ENCODE measurements at places on chromosomes 6 and 20. TPM values are rescaled to one million over a fixed set of nuclear protein-coding genes. Genes with fewer than 3 reads are reported as not detected.

GRCh38 chr20:34638532-34638931, 38.4 kb downstream of the PIGU start:
- ATAC-seq: no peak

GRCh38 chr20:24778585-24779031, 170.5 kb upstream of the CST7 start:
- no peak for ATAC-seq

DNA sequence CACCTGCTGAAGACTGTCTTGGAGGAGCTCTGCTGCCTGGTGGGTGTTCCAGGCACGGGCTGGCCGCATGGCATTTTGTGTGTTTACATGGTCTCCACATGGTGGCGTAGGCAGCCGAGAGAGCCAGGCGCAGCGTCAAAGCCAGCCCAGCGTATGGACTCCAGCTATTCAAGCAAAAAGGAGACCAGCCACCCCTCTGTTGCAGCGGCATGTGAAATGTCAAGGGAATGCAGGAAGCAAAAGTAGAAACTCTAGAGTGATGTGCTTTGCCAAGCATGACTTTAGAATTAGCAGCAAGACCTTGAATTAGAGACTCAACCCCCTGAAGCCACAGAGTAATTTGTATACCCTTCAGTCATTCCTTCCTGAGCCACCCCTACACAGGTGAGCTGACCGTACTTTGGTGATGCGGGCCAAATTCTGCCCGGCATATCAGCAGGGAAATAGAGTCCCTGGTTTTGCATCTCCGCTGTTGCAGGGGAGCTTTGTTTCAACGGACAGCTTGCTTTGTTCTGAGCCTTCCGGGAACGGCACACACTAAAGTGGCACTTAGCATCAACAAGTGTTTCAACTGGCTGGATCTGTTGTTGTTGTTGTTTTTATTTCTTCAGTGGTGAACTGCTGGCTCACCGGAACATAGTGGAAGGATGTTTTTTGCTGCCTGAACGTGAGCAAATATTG, 48.5 kb downstream of the FNDC1 start:
- ATAC-seq: no peak

DNA sequence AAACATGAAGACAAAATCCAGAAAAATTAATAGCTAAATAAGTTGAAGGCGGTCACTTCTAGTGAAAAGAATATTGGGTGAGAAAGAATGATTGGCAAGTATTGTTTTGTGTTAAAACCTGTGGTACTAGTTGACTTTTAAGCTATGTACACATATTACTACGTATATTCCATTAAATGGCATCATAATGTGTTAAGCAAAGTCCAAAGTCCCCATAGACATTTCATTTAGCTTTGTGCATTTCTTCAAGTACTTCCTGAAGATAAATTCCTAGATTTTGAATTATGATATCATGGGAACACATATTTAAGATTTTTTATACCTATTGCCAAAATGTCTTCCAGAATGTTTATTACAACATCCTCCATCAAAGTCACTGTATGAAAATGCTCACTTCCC, 272.7 kb upstream of the IRAK1BP1 start:
- ATAC-seq: no peak

DNA sequence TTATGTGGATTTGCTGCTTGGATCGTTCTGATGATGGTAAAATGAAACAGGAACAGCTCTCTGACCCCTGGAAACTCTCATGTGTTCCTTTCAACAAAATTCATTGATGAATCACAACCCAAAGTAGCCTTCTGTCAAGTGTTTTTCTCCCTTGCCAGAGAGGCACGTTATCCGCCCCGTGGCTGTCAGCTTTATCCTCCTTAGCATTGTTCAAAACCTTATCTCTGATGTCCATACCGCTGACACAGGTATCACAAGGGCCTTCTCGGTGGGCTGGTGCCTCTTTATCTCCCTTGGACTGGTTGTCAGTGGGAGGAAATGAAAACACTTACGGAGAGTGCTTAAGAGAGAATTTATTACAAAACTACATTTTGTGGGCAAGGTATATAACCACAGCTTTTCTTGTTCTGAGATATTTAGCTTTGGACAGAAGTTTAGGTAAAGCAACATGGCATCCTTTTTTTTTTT, 84.9 kb downstream of the TIAM2 start:
- no peak for ATAC-seq

GRCh38 chr20:21049305-21049828, 56.8 kb downstream of the LINC00237 start:
- no peak for ATAC-seq

GRCh38 chr20:62636446-62636845, 5.9 kb upstream of the SLCO4A1 start:
- no peak for ATAC-seq

DNA sequence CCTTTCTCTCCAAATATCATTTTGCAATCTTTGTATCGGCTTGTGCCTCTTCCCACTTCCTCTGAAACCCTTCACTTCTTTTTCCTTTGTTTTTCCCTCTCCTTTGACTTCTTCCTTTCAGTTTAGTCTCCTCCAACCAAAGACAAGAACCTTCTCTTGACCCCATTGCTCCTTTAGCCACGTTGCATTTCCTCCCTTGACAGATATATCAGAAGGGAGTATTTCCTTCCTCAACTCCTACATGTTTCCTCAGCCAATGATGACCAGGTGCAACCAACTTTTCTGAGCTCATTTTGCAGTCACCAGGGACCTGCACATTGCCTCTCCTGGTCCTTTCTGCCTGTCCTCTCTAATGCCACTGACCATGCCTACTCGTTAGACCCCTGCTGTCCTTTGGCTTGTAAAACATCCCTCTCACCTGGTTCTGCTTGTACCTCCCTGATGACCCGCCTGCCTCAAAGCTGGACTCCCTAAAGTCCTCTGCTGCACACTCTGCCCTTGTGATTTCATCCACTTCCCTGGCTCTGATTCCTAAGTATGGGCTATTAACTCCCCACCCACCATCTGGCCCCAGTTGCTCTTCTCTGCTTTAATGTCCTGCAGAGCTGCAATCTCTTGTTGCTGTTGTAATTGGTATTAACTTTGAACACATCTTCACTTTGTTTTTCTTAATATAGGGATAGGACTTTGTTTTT, 27.4 kb downstream of the SLC22A16 start:
- no peak for ATAC-seq

DNA sequence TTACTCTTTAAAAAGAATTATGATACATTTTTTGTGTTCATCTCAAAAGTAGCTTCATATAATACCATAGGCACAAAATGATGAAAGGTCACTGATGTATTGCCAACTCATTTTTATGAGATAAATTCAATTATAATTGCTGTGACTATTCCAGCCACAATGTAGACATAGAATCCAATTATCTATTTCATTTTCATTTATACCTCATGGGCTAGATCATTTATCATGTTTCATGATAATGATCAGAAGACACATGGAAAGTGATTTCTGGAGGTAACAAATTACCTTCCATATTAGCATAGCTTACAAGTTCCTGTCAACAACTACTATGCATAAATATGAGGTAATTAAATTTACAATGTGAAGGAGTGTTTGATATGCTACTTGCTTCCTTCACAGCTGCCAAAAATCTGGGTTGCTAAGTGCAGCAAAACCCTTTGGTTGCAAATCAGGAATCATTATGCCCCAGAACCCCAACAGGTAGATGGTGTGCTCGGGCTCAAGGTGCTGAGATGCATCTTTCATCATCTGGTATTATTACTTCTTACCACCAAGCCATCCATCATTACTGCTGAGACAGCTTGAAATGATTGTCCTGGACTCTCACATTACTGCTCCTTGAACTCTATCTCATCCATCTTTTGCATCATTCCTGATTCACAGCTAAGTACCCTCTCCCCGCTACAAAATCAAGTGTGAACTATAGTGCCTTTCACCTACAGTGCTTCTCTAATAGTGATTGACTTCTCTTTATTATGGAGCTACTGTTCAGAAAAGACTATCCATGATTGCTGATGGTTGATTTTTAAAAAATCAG, 306.0 kb upstream of the THEMIS start:
- ATAC-seq: no peak

DNA sequence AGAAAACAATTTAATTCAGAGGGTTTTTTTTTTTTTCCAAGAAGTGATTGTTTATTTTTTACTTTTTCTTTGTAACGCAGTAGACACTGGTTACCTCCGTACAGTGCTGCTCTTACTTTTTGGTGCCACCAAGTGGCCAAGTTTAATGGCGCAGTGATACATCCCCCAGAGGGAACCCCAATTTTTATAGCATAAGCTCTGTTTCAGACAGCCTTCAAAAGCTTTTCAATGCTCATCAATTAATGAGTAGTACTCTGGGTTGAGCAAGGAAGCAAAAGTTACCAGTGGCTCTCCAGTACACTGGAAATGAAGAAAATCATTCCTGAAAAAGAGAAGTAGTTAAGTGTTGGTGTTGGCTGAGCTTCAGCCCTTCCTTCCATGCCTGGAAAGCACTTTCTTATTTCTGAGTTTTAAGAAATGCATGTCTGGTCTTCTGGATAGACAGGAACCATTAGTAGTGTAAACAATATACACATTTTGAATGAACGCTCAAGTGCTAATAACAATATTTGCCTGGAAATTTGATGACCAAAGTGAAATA, 129.1 kb upstream of the SMLR1 start:
- ATAC-seq: peak; percentile 61

DNA sequence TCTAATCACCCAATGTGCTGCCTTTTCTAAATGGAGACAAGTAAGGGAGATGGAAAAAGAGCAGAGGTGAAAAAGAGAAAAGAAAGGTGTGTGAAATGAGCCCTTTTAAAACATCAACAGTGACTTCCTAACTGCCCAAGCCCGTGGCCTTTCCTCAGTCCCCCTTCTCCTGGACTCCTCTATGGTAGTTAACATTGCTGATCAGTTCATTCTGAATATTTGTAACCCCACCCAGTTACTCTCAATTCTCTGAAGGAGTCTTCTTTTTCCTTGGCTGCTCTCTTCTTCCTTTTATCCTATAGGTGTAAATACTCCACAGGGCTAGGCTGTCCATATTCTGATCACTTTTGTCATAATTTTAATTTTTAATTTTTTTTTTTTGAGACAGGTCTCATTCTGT, 27.1 kb downstream of the TAF11 start:
- ATAC-seq: no peak

GRCh38 chr6:107847844-107848802, 24.0 kb upstream of the SCML4 start:
- ATAC-seq: peak; percentile 87

DNA sequence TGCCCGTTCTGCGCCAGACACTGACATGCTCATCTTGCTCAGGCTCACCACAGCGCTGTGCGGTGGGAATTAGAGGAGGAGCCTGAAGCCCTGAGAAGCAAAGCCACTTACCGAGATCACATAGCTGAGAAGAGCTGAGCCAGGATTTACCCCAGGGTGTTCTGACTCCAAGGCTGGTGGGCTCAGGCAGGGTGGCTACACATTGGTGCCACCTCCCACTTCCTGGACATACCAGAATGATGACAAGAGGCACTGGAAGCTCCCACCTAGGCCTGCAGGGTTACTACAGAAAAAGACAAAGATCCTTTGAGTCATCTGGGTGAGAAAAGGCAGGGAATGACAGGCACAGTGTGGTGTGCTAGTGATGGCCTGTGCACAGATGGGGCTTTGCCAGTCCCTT, 24.4 kb upstream of the FKBP1A start:
- peak; percentile 75 for ATAC-seq

DNA sequence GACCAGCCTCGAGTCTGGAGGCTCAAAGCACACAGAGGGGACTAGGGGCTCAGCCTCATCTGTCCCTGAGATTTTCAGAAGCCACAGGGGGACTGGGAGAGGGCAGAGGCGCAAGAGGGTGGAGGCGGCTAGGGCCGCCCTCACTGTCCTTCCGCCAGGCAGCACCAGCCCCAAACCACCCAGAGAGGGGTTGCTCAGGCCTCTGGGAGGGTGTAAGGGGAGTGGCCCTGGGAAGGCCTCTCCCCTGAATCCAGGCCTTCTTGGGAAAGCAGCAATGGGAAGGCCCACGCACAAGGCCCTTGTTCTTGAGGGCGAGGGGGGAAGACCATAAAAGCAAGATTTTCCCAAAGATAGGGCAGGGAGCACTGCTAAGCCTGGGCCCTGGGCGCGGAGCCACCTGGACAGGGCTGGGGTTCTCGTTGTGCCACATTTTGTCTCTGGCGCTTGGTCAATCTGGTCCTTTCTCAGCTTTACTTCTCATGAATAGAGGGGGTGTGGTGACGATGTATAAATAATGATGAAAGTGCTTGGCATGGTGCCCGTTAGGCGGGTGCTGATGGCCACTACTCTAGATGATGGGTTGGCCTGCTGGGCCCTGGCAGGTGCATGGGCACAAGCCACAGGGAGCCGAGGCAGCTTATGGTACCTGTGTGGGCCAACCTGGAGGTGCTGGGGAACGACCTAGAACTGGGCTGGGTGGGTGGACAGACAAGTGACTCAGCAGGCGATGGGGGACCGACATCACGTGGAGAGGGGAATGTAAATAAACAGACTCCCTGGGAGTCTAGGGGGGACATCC, 4.8 kb downstream of the SAMD10 start:
- no peak for ATAC-seq

DNA sequence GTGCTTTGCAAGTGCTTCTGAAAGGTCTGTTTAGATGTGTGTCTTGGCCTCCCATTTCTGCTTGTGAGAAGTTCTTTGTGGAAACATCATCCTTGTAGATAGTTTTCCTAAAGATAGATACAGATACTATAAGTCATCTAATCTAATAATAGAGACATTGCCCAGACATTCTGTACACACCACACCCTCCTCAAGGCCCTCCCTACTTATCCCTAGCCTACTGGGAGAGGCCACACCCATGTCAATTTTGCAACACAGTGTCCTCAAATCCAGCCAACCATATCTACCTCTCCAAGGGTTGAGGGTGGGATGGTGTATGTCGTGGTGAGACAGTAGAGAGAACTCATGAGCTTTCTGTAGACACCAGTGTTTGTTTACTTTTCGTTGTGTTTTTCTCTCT, 6.2 kb downstream of the KDM1B start:
- peak; percentile 76 for ATAC-seq

DNA sequence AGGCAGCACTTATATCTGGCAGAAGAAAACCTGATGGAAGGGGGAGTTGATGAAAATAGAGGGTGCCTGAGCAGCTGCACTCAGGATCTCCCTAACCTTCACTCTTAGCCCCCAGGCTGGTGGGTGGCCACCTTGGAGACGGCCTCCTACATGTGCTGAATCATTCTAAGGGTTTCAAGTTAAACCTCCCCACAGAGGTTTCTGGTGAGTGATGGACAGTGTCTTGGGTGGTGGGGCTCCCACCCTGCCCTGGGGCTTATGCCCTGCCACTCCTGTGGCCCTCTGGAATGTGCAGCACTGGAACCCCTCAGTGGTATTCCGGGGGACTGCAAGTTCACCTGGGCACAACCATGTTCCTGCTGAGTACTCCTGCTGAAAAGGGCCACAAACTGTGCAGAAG, 357.2 kb downstream of the CD83 start:
- no peak for ATAC-seq

The TBC1D22B gene
- total RNA-seq: 10.0 TPM

The TSHZ2 gene
- total RNA-seq: 10.3 TPM

The CDSN gene
- total RNA-seq: 0.08 TPM

The TP53TG5 gene
- total RNA-seq: 0.36 TPM

The PNLDC1 gene
- total RNA-seq: not detected

The TPX2 gene
- total RNA-seq: 32.6 TPM

The CPXM1 gene
- total RNA-seq: 2.0 TPM

The C6orf58 gene
- not detected for total RNA-seq

The GRIK2 gene
- 0.44 TPM for total RNA-seq

The EMILIN3 gene
- total RNA-seq: 0.12 TPM

Measured in esophagus mucosa (tissue), 1 donor.